ENCODE measurements at places on chromosomes 7 and 10. TPM values are rescaled to one million over a fixed set of nuclear protein-coding genes. Genes with fewer than 3 reads are reported as not detected.
A peak's percentile ranks its signal among the peaks of the same experiment; 100 is the strongest.

GRCh38 chr7:8343556-8343955 is 81.6 kb upstream of the ICA1 start:
- DNase-seq = no peak

DNA sequence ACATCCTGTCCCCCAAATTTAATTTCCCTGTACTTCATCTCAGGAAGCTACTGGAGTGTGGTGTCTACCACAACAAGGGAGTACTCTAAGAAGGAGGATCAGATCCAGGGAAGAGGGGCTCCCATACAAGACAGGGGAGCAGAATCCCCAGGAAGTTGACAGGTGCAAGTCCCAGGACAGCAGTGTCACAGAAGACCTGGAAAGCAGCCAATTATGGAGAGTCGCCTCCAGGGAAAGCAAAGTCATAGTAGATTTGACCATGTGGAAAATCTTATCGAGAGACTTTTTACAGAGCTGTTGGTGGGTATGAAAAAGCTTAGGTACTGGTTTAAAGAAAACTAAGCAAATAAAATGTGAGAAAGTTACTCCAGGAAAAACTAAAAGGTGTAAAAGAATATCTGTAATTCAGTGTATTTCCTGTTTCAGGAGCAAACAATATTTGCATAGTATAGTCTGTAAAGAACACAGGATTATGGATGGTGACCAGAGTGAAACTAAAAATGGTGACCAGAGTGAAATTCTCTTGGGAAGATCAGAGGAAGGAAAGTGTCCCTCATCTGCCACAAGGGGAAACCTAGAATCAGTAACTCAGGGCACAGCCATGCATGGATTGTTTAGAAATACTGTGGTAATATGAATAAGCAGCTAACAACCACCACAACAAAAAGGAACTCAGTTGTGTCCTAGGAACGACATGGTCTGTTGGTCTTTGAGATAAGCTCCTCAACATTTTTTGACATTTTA is 44.5 kb downstream of the LANCL2 start:
- DNase-seq = no peak

DNA sequence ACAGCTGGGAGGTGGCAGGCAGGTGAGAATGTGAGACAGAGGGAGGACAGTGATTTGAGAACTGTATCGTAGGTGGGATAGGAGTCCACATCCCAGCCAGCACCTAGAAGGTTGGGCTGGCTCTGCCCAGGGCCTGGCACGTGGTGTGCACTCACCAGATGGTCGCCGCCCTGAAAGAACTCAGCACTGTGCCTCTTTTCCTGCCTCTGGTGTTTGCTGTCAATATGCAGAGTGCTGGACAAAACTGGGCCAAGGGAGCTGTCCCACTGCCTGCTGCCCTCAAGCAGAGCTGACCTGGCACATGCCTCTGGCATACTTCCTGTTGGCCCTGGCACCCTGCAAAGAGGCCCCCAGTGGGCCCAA is 36.8 kb downstream of the CHST3 start:
- no peak for DNase-seq

- DNase-seq = no peak
Measured at GRCh38 chr7:2288503-2288902, 25.7 kb downstream of the SNX8 start.

GRCh38 chr10:117346574-117346973 is 28.7 kb downstream of the PDZD8 start:
- no peak for DNase-seq

GRCh38 chr7:96310110-96310509 is 11.8 kb downstream of the SLC25A13 start:
- no peak for DNase-seq

- no peak for DNase-seq
Measured at GRCh38 chr7:84100866-84101265, 93.7 kb downstream of the SEMA3A start.

DNA sequence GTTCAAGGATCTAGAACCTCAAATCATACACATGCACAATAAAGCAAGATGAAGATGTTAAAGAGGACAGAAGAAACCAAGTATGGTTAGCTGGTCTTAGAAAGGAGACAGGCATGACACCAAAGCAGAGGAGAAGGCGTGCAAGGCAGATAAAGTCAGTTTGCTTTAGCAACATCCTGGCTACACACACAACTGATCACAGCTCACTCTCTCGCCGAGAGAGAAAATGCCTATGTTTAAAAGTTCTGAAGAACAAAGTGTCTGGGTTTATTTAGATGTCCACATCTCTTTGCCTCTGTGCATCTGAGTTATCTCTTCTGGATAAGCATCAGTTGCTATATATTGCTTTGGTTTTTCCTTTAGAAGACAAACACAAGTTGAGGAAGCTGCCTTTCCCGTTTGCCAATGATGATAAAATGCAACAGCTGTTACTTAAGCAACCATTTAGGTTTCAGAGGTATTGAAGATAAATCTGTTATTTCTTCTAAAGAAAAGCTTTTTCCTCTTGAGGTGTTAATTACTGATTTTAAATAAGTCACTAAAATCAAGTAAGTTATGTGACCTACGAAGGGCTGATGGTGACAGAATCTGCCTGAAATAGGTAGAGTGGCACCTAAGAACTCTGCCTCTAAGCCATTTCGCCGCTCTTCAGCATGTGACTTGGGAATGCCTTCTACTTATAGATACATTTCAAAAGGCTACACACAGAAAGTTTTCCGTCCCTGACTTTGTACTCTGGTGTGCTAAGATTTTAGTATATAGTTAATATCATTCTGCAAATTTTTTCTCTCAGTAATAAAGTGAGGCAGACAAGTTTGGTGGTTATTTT is 146.2 kb upstream of the ASAH2 start:
- no peak for DNase-seq

GRCh38 chr7:151065516-151065915 is 6.1 kb downstream of the SLC4A2 start:
- no peak for DNase-seq

DNA sequence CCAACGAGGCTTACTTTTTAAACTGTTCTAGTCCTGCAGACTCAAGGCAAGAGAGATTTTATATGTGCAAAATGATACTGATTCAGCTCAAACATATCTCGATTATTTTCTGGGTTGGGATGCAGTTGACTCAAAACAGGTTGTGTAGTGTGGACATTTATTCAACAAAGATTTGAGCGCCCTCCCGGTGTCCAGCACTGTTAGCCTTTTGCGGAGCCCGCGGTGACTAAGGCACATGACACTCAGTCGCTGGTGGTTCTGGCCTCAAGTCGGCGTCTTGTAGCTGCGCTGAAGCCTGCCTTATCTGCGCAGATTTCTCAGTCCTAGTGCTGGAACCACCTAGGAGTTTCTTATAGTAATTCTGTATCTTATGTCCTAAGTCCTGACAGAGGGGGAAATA is 938 bp upstream of the CADPS2 start:
- no peak for DNase-seq

GRCh38 chr7:27774717-27775328 is 34.9 kb downstream of the TAX1BP1 start:
- DNase-seq = no peak

- DNase-seq = no peak
Measured at GRCh38 chr10:23439961-23440889, 1.4 kb downstream of the OTUD1 start.

- peak; percentile 79 for DNase-seq
Measured at GRCh38 chr7:92955081-92955480, 118.7 kb upstream of the CDK6 start.

DNA sequence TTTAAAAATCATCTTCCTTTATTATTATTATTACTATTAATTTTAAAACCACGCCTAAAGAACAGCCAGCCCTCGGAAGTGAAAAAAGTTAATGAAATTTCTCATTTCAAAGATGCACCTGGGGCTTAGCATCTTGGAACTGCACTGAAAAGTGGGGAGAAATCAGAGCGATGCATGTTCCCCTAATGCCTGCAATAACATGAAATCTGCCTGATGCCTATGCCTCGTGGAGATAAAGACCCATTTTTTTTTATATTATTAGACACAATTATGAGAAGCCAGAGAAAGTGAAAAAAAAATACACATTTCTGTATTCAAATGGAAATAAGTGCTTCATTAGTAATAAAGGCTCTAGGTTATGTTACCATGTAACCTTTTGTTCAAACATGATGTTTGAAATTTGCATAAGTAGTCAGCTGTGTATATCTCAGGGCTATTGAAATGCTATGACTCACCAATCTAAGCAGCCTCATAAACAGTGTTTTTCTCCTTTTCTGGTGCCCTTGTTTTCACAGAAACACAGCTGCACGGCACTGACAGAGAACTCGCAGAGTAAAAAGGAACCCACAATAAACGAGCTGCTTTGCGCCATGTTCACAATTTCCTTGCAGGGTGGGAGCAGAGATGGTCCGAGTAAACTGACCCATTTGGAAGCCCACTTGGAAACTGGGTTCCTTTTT is 175.8 kb upstream of the PRKCQ start:
- DNase-seq = no peak

DNA sequence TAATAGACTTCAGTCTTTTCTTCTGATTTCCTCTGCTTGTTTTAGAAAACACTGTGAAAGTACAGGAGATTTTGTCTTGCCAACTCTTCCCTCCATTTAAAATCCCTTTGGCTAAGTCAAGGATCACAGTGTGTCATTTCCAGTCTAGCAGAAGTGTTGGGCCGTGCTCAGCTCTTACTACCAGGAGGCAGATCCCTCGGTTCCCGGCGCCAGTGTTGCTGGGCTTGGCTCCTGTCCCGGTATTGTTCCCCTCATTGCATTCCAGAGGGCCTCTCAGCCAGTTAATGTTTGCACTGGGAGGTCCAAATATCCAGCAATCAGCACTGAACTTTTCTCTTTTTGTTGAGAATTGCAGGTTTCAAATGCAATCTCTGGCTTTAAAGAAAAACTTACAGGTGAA is 612.1 kb upstream of the MGMT start:
- no peak for DNase-seq

DNA sequence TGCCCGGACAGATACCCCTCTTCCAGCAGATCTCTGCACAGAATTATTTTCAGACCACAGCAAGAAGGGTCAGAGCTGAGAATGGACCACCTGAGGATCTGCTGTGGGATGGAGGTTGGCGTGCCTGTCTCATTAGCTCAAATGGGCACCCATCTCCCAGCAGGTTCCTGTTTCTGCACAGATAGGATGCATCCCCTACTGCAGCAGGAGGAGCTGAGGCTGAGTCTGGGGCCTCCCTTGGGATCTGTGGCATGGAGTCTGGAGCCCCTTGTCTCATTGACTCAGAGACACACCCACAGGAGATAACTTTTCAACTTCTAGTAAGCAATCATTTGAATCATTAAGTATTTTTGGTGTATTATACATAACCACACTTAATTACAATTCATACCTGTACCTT is 212.7 kb downstream of the ADK start:
- no peak for DNase-seq

- no peak for DNase-seq
Measured at GRCh38 chr7:12111422-12112405, 99.4 kb upstream of the TMEM106B start.

- DNase-seq = no peak
Measured at GRCh38 chr7:147196481-147196880, 1079.9 kb downstream of the CNTNAP2 start.

- DNase-seq = no peak
Measured at GRCh38 chr7:50970092-50970491, 187.4 kb upstream of the GRB10 start.

GRCh38 chr10:88946965-88947590 is 5.5 kb downstream of the ACTA2 start:
- DNase-seq = no peak

DNA sequence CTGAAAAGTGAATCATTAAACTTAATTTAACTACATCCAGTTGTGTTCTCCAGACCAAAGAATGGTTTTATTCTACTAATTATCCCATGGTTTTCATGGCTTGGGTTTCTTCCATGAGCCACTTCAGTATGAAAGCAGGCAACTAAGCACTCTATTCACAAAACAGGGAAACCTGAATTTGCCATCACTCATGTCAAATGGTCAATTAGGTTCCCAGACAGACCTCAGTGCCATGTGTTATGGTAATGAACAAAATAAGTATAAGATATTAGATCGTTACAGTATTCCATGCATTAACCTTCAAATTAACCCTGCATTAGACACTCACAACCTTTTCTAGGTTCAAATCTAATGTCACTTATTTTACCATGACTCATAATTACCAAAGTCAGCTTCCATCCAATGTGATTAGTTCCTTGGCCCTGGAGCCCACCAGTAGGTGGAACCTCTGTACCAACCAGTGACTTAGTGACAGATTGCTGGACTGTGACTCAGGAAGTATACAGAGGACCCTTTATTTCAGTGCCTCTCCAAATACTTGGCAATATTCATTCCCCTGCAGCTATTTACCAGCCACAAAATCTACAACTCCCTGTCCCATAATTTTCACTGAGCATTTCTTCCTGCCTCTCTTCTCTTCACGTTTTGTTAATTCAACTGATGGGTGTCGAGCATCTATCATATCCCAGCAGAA is 1270.2 kb upstream of the SORCS1 start:
- no peak for DNase-seq

GRCh38 chr7:150999001-150999400 is 8.2 kb downstream of the NOS3 start:
- DNase-seq = no peak

DNA sequence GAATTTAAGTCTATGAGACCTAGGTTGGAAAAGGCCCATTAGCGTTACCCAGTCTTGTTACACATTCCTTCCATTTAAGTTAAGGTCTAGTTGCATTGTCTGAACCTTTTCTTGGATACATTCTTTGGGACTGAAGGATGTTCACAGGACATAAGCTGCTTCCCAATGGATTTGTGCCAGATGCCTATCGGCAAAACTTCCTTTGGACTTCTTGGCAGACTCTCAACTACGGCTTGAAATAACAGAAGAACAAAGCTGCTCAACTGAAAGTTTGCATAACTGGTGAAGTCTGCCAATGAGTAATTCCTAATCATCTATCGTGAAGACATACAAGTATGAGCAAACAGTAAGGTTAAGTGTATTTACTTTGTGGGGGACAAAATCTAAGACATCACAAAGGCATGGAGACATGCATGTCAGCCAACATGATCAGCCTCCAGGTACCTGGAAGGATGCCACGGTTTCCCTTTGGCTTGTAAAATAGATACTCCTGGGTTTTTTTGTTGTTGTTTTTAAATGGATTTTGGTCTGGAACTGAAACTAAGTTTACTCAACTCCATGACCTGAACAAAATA is 35.4 kb downstream of the MALSU1 start:
- no peak for DNase-seq

Gene C10orf95
- 0.98 TPM for total RNA-seq

Gene PARD3
- 0.56 TPM for total RNA-seq

Gene TAS2R4
- 0.69 TPM for total RNA-seq

Gene STOX1
- 0.50 TPM for total RNA-seq

Gene DDIT4
- total RNA-seq = 207 TPM

Gene CASP7
- 31.2 TPM for total RNA-seq

Gene TAS2R41
- not detected for total RNA-seq

Gene PDCD11
- 61.7 TPM for total RNA-seq

Gene SEPTIN7
- total RNA-seq = 151 TPM

Gene PPP1R3A
- total RNA-seq = not detected

Gene COBL
- total RNA-seq = not detected

Gene PKD1L1
- 0.31 TPM for total RNA-seq

Gene NUP205
- 122 TPM for total RNA-seq

Gene ATP6V0A4
- 0.21 TPM for total RNA-seq

Gene CALD1
- 0.11 TPM for total RNA-seq

Gene ENTPD1
- 111 TPM for total RNA-seq

Gene RTKN2
- 0.98 TPM for total RNA-seq

Gene TMEM236
- total RNA-seq = 0.11 TPM

Gene ACSM6
- total RNA-seq = not detected

Gene DOCK1
- 1.3 TPM for total RNA-seq

Gene GIMAP5
- 136 TPM for total RNA-seq

Gene CACNA2D1
- total RNA-seq = not detected
